Activated CD4-positive, alpha-beta T cell treated with anti-CD3 and anti-CD28 coated beads, Interleukin-10, Interleukin-2, amounts not matched to agents 100 ng/mL and 50 ng/mL, durations not matched to agents 16 hours and 8 hours (primary cell): ENCODE measurements at places on chromosomes 16 and 17.

DNA sequence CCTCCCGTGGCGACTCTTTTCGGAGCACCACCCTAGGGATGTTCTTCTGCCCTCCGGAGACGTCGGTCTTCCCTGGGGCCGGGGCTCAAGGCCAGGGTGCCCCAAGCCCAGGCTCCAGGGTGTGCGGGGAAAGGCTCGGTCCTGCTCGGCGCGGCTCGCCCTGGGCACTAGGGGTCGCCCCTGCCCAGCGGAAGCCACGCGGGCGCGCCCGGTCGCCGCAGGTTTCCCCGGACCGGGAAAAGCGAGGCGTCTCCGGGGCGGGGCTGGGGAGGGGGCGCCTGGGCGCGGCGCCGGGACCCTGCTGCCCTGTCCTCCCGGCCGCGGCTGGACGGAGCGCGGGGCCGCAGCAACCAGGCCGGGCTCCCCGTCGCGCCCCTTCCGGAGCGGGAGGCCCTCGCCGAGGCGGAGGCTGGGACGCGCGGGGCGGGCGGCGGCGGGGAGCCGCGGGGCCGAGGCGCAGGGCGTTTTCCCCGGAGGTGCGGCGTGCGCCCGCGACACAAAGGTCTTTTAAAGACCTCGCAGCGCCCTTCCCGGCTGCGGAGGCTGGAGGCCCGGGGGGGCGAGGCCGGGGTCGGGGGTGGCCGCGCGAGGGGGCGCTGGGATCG, 76.4 kb downstream of the MRC2 start:
- DNase-seq, result peak; percentile 73

- peak; percentile 43 for DNase-seq
Measured at GRCh38 chr17:41710472-41711090, 1.6 kb upstream of the GAST start.

GRCh38 chr17:67492824-67493517, 115.9 kb downstream of the PITPNC1 start:
- DNase-seq, result no peak

DNA sequence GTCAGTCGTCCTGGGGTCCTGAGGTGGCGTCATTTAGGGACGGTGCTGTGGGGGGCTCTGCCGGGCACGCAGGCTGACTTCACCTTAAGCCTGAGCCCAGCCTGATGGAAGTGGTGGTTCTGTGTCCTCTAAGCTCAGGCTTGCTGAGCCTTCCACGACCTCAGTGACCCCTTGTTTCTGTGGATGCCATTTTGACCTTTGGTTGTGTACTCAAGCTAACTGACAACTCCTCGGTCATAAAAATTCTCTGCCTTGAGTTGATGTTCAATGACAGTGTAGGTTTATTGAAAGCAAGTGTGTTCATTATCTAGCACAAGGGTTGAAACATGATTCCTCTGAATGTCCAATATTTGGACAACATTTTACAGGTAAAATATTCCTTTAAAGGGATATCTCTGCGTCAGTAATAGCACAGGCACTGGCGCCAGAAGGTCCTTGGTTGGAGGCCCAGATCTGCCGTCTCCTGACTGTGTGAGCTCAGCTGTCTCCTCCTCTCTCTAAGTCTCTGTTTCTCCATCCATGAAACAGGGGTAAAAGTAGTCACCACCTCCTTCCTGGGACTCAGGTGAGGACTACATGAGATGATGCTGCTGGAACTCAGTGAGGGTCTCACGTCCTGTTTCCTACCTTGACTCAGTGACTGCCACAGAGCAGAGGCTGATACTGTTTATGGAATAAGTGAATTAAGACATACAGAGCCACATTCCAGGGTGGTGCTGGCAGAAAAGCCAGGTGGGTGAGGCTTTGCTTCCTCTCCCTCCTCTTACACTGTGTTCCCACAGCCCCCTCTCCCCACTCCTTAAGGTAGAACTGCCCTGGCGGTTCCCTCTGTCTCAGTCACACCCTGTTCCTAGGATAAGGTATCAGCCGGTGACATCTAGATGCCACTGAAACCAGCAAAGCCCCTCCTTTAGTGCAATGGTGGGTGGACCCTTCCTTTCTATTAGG, 75.7 kb downstream of the IRF8 start:
- DNase-seq, result no peak

DNA sequence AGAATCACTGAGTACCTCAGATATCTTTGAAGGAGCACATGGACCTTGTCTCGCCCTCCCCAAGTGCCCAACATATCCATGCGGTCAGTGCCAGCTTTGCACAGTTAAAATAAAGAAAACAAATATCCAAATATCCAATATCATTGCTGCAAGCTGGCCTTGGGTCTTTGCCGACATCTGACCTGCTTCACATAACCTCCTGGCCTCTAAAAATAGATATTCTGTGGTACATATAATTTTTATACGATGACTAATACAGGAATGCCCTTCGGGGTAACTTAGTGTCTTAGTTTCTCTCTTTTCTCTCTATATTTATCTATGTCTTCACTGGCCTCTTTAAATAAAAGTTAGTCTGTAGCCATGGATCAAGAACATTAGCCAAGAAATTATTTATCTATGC, 67.8 kb downstream of the MAF start:
- DNase-seq, result no peak

DNA sequence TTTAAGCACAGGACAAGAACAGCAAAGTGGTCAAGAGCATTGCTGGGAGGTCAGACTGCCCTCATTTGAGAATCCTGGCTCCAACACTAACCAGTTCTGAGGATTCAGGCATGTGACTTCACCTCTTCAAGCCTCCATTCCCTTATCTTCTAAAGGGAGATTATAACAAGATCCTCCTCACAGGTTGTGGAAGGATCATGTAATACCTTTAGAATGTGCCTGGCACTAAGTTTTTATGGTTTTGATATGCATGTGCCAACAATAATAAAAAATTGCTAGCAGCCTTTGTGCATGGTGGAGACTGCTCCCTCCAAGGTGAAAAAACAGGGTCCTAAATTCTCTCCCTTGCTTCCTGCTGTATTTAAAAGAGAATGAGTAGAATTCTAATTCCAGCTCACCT, 36.0 kb upstream of the ADAMTS18 start:
- no peak for DNase-seq

- DNase-seq, result no peak
Measured at GRCh38 chr17:34874478-34874877, 86.8 kb downstream of the CCT6B start.

GRCh38 chr16:50708373-50709060, 15.1 kb downstream of the NOD2 start:
- peak; percentile 60 for DNase-seq

- DNase-seq, result no peak
Measured at GRCh38 chr17:82874011-82874835, 34.4 kb upstream of the ZNF750 start.

DNA sequence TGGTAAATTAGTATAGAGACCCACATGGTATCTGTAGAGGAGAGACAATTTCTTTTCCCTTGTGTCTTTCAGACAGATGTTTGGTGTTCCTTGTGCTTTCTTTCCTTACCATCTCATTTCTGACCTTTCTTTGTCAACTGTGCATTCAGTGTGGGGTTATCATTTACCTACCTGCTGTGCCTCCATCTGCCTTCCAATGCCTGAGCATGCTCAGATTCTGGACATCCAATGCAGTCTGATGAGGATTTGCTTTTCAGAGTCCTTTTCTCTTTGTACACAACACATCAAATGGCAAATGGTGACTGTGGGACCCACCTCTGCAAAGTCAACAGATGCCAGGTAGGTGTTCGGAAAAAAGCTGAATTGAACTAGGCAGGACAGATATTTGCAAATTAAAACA, 364.8 kb downstream of the CA10 start:
- no peak for DNase-seq

- no peak for DNase-seq
Measured at GRCh38 chr16:15897121-15897780, 8.8 kb upstream of the CEP20 start.

DNA sequence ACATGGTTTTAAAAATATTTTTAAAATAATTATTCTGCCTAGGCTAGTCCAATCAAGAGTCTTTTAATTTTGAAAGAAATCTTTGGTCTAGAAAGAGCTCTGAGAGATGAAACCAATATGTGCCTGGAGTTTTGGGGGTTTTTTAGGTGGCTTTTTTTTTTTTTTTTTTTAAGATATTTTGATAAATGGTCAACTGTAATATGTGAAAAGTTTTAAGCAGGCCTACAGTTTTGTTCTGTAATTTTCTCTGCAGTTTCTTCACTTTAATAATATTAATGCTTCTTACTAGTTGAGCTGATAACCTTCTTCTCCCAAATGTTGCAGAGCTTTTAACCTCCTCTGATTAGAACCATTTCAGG, 45.1 kb downstream of the OMG start:
- DNase-seq, result no peak

DNA sequence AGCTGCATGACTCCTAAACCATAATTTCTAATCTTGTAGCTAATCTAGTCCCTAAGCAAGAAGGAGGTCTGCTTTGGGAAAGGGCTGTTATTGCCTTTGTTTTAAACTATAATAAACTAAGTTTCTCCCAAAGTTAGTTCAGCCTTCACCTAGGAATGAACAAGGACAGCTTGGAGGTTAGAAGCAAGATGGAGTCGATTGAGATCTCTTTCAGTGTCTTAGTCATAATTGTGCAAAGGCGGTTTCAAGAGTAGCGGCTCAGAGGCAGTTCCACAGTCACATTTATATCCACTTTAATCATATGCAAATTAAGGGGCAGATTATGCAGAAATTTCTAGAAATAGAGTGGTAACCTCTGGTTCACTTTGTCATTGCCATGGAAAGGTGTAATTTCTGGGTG, 17.4 kb downstream of the DRC7 start:
- DNase-seq, result no peak

GRCh38 chr16:24553983-24554382, 14.6 kb downstream of the RBBP6 start:
- DNase-seq, result no peak

DNA sequence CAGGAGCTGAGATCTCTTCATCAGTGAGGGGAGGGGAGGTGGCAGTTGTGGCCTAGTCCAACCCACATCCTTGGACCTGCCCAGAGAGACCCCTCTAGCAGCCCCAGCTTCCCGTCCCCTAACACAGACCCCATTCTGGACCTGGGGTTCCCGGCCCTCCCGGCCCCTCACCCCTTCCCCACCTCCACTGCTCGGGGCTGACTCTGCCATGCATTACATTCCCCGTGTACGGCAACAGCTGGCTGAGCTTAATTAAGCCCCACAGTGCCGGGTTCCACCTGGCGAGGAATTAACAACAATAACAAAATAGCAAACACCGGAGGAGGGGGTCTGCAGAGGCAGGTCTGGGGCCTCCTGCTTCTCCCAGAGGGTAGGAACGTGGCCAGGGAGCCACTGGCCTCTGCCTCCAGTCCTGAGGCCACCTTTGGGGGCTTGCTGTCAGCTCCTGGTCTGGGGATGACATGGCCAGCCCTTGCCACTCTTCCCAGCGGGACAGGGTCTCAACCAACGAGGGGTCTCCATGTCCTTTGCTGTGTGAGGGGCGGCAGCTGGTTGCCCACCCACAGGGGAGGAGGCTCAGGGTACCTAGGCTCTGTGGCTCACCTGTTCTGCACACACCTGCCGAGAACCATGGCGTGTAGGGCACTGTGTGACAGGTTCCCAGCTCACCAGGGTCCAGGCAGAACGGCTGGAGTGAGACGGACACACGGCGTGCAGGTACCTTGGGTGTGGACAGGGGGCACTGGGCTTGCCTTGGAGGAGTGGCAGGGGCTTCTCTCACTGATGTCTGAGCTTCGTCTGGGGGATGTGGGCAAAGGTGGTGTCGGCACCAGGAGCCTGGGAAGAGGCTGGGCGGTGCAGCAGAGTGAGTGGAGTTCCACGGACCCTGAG, 46.9 kb upstream of the CBFA2T3 start:
- no peak for DNase-seq

DNA sequence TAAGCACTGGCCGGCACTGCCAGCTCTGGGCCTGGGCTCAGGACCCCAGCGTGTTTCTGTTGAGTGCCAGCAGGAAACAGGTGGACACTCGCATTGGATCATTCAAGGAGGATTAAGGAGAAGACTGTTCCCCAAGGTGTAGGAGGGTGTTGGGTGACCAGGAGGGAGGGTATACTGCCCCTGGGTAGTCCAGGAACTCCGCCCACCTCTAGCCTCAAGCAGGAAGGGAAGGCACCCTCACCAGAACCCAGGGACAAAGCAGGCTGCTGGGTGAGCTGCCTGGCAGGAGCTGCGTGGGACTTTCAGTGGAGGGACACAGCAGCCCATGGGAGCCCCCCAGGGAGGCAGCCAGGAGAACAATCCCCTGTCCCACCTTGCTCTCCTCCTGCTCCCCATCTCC, 7.7 kb upstream of the RAB37 start:
- no peak for DNase-seq

- peak; percentile 45 for DNase-seq
Measured at GRCh38 chr16:68236137-68236825, 354 bp upstream of the ESRP2 start.

- DNase-seq, result no peak
Measured at GRCh38 chr17:39740357-39741111, 2.8 kb downstream of the GRB7 start.

GRCh38 chr16:78596996-78597422, 497.6 kb downstream of the WWOX start:
- DNase-seq, result no peak

GRCh38 chr16:54822492-54822891, 108.2 kb upstream of the IRX5 start:
- no peak for DNase-seq

DNA sequence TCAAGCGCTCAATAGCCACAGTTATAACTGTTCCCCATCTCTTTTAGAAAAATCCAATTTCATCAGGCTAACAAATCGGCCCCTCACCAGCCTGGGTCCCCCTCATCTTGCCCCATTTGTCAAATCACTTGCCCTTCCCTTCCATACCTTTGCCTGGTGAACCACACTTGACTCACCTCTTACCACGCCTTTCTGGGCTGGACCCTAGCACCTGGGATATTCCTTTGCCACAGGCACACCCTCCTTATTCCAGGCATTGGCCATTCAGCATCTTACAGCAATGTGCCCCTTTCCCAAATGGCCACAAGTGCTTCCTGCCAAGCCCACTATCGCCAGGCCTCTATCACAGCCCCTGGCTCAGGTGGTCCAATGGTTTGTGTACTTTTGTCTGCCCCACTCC, 14.9 kb downstream of the CMTM4 start:
- DNase-seq, result no peak

DNA sequence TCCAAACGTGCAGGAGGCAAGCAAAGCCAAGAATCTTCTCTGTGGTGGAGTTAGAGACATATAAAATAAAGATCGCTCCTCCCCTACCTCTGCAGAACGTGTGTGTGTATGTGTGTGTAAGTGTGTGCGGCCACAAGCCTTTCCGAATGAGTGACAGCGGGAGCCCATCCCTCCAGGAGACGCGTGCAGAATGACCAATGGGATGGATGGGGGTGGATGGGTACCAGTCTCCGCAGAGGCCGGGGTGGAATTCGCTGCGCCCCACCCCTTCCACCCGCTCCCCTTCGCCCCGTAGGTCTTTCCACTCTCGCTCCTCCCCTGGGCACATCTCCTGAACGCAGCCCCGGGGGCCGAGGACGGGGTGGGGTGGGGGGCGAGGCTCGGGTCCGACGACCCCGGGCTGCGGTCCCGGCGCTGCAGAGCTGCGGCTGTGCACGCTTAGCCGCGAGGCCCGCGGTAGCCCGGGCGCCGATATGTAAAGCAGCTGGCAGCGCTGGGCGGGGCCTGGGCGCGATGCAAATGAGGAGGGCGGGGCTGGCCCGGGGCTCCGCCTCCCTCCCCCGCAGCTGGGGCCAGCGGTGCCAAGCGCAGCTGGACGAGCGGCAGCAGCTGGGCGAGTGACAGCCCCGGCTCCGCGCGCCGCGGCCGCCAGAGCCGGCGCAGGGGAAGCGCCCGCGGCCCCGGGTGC, at the start of gene PRKCB:
Gene PRKCB, plus strand, starts transcription at position 594 of the 688 bp plus-strand sequence.
- peak; percentile 92 for DNase-seq
